ENCODE measurements at places on chromosomes 3 and 15. TPM values are rescaled to one million over a fixed set of nuclear protein-coding genes. Genes with fewer than 3 reads are reported as not detected.

The RPN1 gene
- 108 TPM for polyA plus RNA-seq

The ST3GAL6 gene
- polyA plus RNA-seq = 7.7 TPM

The ATP10A gene
- polyA plus RNA-seq = 2.4 TPM

The PCYT1A gene
- 36.9 TPM for polyA plus RNA-seq

The PGBD4 gene
- 2.0 TPM for polyA plus RNA-seq

The DPPA2 gene
- not detected for polyA plus RNA-seq

The GATM gene
- polyA plus RNA-seq = 331 TPM

The FAM81A gene
- polyA plus RNA-seq = 1.1 TPM
